ENCODE measurements at places on chromosomes 4 and X. TPM values are rescaled to one million over a fixed set of nuclear protein-coding genes. Genes with fewer than 3 reads are reported as not detected.

- DNase-seq: no peak
Measured at GRCh38 chrX:101709384-101709783, 49.7 kb upstream of the ARMCX2 start.

DNA sequence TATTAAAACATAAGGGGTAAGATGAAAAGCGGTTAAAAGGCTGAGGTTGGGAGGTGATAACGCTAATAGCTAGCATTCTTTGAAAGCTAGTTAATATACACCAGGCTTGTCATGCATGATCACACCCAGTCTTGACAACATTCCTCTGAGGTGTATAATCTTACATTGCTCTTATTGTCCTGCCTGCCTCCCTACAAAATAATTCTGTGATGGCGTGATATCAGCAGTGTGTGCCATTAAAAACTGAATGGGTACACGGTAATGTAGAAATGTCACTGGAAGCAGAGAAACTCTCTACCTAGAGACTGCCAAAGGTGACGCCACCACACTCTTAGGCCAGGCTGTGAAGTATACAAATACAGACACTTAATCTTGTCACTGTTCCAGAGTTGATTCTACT lies 68.1 kb downstream of the DIAPH2 start:
- no peak for DNase-seq

- no peak for DNase-seq
Measured at GRCh38 chrX:151039351-151039750, 56.2 kb downstream of the HMGB3 start.

DNA sequence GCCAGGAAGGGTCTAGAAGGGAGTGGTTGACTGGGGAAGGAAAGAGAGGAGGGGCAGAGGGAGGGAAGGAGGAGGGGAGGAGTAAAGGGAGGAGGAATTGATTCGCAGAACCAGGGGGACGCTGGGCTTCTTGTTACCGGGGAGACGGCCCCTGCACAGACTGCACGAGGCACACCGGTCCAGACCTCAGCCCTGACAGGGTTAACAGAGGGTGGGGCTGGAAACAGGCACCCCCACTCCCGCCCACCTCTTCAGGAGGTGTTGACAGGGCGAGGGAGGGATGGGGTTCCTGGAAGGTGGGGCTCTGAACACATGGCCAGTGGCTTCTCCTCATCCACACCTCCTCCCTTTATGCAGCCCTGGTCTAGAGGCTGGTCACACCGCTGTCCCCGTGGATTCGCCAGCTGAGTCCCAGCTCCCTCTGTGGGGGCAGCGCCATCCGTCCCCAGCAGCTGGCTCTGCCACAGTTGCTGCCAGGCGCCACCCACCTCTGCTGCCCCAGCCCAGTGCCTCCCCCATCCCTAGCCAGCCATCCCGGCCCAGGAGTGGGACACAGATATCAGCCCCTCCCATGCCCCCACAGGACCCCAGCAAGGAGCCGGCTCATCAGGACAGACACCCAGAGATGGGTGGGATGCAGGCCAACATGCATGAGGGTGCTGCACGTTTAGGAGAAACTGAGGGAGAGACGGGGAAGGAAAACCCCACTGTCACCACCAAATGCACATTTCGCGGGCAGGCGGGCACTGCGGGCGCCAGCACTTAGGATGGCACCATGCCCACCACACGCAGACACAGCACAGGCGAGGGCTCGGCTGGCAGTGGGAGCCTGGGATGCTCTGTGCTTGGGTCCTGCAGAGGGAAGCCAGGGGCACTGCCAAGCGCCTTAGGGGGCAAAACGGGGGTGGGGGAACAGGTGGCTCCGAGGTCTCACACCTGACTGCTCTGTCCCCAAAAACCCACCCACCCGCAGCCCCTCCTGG lies 87.6 kb downstream of the ABLIM2 start:
- DNase-seq: no peak

DNA sequence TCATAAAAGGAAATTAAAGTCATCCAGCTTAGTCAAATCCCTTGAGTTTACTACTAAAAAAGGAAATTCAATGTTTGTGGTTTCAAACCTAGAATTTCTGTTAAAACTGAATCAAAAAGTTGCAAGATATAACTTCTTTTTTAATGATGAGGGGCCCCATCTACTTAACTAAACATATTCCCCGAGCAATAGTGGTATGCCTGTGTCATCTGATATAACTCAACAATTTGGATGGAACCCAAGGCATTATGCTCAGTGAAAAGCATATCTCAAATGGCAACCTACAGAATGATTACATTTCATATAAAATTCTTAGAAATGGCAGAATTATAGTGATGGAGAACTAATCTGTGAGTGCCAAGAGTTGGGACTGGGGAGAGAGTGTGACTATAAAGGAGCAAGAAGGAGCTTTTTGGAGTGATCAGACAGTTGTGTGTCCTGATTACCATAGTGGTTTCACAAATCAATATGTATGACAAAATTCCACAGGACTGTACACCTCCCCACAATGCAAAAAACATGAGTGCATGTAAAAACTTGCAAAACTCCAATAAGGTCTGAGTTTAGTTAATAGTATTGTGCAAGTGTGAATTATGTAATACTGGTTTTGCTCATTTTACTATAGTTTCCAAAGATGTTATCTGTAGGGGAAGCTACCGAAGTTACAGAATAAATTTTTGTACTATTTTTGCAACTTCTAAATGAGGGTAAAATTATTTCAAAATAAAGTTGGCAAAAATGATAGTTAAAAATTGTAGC lies 323.2 kb downstream of the ARHGAP24 start:
- no peak for DNase-seq

- no peak for DNase-seq
Measured at GRCh38 chrX:36626898-36627297, 381.3 kb upstream of the FAM47C start.

DNA sequence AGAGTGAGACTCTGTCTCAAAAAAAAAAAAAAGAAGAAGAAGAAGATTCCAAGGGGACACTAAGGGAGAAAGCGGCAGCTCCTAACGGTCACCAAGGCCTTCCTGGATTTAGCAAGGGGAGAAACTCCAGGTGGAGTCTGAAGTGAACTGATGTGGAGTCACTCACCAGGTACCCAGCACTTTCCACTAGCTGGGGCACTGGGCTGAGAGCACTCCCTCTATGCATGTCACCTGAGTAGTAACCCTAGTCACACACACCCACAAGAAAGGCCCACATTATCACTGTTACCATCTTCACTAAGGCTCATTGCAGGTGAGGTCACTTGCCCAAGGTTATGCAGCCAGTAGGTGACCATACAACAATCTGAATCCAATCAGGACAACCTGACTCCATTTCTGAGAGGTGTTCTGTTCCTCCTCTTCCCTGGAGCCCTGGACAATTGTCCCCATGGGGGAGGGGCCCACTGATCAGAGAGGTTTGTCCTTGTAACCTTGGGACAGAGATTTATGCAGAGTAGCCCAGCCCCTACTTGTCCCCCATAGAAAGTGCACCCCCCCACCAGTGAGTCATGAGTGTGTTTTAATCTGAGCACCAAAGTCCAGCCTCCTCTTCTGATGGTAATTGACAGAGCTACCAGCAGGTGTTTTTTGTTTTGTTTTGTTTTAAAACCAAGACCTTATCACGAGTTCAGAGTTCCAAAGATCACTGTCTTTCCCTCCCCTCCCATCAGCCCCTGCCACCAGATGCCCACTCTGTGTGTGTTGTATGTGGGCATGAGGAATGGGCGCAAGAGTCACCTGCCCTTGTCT lies 5.9 kb upstream of the SASH3 start:
- DNase-seq: no peak

- DNase-seq: no peak
Measured at GRCh38 chrX:120672841-120673530, 43.1 kb upstream of the C1GALT1C1 start.

GRCh38 chrX:100424012-100424411 lies 13.9 kb upstream of the PCDH19 start:
- DNase-seq: no peak

CT45A3 gene
- not detected for total RNA-seq

DUSP21 gene
- not detected for total RNA-seq

LETM1 gene
- 37.8 TPM for total RNA-seq

FAM53A gene
- 1.00 TPM for total RNA-seq

ADAM29 gene
- not detected for total RNA-seq

Measured in cardiac septum (tissue), 1 donor.